Cortex of kidney (tissue), 1 donor: ENCODE measurements at places on chromosomes 7 and 10.

- DNase-seq: no peak
These were observed 33.5 kb downstream of the PROSER2 start for GRCh38 chr10:11856678-11857077.

GRCh38 chr10:131748831-131749766 is 151.7 kb upstream of the PPP2R2D start:
- no peak for DNase-seq

DNA sequence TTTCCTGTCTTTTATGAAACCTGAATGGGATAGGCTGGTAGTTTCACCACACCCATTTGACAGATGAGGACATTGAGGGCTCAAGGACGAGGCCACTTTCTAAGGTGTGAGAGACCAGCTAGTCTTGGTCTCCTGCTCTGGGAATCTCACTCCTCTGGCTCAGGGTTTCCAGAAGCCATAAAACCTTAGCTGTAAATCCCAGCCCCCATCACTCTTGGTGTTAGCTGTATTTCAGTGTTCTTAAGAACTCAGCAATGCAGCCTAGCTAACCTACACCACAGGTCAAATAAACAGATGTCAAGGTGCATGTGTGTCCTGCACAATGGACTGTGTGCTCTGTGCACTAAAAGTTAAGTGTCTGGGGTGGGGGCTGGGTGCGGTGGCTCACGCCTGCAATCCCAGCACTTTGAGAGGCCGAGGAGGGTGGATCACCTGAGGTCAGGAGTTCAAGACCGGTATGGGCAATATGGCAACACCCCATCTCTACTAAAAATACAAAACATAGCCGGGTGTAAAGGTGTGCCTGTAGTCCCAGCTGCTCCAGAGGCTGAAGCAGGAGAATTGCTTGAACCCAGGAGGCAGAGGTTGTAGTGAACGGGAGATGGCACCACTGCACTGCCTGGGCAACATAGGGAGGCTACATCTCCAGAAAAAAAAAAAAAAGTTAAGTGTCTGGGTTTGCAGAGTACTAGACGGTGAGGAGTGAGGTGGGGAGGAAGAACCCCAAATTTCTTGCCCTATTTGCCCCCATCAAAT is 567 bp upstream of the EPO start:
- DNase-seq: no peak

DNA sequence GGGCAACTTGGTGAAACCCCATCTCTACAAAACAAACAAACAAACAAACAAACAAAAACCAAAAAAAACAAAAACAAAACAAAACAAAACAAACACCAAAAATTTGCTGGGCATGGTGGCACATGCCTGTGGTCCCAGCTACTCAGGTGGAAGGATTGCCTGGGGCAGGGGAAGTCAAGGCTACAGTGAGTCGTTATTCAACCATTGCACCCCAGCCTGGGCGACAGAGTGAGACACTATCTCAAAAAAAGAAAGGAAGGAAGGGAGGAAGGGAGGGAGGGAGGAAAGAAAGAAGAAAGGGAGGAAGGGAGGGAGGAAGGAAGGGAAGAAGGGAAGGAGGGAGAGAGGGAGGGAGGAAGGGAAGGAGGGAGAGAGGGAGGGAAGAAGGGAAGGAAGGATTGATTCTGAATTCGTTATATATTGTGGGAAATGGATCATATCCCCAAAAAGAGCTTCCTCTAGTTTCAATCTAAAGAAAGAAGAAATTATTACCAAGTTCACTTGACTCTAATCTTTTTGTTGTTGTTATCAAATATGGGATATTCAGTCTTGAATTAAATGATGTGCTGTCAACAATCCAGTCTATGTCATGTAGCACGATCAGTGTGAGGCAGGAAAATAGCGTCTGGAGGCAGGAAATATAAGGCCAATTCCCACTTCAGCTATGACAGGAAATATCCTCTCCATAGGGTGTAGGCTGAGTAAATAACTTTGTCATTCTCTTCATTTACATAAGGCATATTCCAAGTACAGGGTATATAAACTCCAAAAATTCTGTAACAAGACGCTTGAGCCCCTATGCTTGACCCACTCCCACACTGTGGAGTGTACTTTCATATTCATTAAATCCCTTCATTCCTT is 26.2 kb upstream of the TRIM24 start:
- DNase-seq: no peak

GRCh38 chr7:12777257-12777656 is 89.8 kb downstream of the ARL4A start:
- no peak for DNase-seq

DNA sequence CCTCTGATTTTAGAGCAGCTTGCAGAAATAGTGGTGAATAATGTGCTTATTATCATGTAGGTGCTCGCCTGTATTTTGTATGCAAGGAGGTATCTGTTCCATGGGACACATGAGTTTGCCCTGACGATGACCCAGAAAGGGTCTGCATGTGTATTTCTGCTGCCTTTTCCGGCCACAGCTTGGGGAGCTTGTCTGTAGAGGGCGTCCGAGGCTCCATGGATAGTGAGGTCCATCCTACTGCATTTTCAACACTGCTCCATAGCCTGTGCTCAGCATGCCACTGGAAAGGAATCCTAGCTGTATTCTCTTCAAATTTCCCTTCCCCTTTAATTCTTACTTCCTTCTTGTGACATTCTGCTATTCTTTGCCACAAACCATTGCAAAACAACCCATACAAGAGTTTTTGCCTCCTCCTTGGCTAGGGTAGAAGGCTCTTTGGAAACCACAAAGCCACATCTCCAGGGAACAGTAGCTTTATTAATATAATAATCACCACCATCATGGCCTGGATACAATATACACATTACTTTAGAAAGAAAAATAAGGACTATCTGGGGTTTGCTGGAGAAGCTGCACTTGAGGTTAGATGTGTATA is 127.7 kb downstream of the DYNC1I1 start:
- no peak for DNase-seq

DNA sequence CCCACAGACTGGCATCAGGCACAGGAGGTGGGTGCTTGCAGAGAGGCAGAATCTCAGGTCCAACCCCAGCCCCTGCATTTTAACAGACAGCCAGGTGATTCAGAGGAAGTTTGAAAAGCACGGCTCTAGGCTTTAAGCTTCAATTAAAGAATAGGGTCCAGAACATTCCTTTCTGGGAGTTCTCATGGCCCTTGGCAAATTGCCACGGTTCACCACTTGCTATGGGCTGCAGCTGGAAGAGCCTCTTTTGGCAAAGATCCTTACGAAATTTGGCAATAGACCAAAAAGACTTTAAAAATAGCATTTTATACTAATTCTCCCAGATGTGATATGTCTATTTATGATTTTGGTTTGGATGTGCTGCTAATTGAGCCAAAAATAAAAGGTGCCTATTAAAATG is 148.1 kb downstream of the ITGA8 start:
- no peak for DNase-seq

GRCh38 chr7:47546733-47547494 is 35.0 kb downstream of the TNS3 start:
- DNase-seq: no peak

- no peak for DNase-seq
These were observed 5.6 kb downstream of the STRA8 start for GRCh38 chr7:135239263-135239662.

DNA sequence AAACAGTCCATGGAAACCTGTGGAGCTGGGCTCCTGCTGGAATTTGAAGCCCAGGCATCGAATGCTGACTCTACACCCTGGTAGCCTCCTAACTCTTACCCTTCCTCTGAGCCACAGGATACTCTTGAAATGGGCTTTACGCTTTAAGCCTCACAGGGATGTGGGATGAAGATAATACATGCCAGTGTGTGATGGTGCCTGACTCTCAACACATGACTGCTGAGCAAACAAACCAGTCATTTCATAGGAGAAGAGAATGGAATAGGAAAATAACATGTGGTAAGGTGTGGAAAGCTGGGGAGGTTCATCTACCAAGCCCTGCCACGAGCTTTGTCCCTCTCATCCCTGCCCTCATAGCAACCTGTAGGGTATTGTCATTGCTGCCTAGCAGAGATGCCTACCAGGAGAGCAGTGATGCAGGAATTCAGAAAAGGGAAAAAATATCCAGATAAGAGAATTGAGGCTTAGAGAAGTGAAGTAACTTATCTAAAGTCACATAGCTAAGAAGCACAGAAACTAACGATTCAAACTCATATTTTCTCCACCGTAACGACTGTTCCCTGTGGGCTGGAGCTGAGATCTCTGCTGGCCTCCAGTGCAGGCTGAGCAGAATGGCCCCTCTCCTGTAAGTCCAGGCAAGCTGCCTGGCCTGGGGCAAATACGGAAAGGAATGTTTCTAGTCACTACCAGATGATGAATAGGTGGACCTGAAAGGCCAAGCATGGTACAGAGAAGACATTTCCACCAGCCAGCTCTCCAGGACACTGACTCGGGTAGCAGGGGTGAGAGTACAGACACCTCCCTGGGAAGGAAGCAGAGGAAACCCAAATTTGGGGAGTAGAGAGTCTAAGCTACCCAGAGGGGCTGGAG is 90.2 kb upstream of the DUSP5 start:
- no peak for DNase-seq

DNA sequence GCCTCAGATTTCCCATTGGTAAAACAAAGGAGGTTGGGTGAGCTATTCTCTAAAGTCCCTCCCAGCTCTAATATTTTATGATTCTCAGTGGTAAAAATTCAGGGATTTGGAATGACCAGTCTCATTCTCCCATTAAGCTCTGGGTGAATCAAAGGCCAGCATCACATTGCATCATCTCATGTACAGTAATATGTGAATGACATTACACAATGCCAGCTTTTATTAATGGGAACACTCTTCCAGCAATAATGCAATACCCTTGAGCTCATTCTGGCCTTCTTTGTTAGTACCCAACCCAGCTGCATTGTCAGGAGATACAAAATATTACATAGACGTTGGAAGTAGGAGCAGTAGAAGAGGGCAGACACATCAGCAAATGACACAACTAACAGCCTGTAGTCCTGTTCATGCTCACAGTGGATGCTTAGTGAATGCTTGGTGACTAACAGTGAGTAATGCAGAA is 100.0 kb upstream of the EGR2 start:
- DNase-seq: no peak

- no peak for DNase-seq
These were observed 34.0 kb downstream of the CDHR3 start for GRCh38 chr7:105996860-105997737.

DNA sequence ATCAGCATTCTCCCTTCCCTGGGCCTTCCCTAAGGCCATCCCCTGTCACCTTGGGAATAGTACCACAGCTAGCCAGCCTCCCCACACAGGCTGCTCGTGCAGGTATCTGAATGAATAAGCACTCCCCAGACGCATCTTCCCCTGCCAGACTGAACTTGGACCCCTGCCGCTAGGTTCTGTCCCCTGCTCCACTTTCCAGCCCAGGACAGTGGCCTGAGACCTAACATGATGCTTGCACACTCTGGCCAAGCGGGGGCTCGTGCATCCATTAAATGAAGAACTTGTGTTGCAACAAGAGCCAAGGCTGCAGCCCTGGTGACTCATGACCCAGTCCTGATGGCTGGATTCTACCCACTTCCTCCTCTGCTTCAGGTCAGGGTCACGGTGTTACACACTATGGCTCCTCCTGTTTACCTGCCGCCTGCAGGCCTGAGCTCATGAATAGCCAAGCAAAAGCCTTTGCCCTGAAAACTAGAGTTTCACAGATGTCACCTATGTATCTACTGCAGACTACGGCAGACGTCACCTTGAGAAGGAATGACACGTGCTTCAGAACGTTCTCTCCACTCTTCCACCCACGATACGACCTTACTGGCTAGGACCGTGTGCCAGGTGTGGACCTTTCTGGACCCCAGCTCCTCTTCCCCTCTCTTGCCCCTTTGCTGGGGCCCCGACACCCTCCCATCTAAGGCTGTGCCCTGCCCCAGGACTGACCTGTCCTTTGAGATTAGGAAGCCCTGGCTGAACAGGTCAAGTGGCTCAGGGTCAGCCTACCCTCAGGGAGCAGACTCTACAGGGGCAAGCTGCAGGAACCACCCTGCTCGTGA is 6.5 kb downstream of the ASB13 start:
- DNase-seq: no peak

DNA sequence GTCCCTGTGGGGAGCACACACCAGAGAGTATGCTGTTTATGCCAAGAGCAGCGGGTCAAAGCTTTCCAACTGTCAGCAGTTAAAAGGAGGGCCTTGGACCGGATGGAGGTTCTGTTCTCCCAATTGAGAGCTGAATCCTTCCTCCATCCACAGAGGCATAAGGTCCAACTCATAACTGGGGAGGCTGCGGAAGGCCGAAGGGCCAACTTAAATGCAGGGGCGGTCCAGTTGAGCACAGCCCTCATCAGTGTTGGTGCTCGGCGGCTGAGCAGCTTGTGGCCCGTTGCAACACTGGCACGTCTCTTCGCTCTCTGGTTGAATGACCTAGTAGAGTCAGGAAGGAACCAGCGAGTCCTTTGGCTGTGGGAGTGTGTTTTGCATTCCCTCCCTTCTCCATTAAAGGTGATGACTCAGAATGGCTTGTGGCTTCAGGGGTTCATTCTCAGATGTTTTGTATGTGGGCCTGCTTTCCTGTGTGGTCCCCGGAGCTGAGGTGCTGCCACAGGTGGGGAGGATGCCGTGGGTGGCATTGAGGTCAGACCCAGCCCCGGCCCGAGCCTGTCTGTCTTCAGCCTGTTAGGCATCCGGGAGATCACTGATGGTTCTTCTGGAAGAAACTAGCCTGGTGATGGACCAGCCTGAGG is 44.8 kb upstream of the DMBT1 start:
- no peak for DNase-seq

- DNase-seq: no peak
These were observed 118.3 kb downstream of the RAPGEF5 start for GRCh38 chr7:22238354-22239311.

DNA sequence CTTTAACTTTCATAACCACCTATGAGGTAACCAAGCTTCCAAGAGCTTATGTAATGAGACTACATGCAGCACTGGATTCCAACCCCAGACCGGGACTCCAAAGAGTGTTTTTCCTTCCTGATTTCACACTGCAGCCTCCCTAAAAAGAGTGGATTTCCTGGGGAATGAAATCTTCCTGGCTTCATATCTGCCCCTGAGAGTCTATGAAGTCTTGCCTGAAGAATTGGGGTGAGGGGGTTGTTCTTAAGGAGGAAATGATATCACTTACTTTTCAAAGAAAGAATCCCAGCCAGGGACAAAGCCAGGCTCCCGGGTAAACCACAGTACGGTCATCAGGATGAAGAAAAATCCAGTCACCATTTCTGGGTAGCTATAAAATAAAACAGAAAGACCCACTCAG is 29.7 kb downstream of the STMP1 start:
- no peak for DNase-seq

GRCh38 chr7:85454904-85455303 is 268.0 kb upstream of the SEMA3D start:
- DNase-seq: no peak

GRCh38 chr7:32670110-32671025 is 175.1 kb downstream of the AVL9 start:
- no peak for DNase-seq

GRCh38 chr7:14021069-14021468 is 31.6 kb upstream of the ETV1 start:
- no peak for DNase-seq

DNA sequence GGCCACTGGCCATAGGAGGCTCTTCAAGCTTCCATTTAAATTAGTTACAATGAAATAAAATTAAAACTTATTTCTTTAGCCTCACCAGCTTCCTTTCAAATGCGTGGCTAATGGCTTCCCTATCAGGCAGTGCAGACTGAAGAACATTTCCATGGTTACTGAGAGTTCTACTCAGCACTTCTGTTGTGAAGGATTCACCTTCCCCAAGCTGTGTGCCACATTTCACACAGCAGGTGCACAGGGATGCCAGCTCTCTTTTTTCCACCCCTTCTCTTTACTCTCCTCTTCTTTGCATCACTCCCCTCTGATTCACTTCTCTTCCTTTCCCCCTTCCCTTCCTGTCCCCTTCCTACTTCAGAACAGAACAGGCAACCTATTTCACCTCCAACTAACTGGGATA is 833 bp downstream of the GDF2 start:
- no peak for DNase-seq
